ENCODE measurements at places on chromosomes 7 and 10.

DNA sequence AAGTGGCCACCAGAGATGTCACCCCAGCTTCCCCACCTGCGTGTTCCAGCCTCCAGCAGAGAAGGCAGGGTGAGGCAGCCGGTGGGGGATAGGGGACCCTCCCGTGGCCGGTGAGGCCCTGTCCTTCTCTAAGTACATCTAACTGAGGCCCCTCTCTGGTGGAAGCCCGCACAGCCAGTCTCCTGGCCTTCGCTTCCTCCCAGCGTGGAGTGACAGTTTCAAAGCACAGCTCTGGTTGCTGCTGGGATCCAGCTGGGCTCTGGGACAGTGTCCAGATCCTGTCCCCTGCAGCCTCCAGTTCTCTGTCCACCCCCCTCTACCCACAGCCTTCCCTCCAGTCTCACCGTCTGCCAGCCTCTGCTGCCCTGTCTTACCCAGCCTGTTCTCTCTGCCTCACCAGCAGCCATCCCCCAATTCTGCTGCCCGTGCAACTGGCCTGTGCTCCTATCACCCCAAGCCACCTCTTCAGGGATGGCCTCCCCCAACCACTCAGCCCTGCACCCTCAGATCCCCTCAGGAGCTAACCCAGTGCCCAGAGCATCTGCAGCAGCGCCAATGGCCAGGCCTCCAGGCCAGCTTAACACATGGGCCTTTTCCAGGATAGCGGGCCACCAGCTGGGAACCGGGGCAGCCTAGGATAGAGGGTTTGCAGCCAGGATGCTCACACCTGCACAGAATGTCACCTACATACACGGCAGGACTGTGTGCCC lies 16.3 kb upstream of the SH2B2 start:
- no peak for DNase-seq

- no peak for DNase-seq
These were observed 4.6 kb downstream of the HSPA12A start for GRCh38 chr10:116737627-116738327.

GRCh38 chr10:99927721-99928280 lies 81.9 kb downstream of the DNMBP start:
- no peak for DNase-seq

- DNase-seq: no peak
These were observed 54.0 kb downstream of the GLRX3 start for GRCh38 chr10:130190055-130190736.

GRCh38 chr10:24483701-24484100 lies 240.0 kb downstream of the ARHGAP21 start:
- no peak for DNase-seq

- DNase-seq: no peak
These were observed 36.6 kb downstream of the TRUB1 start for GRCh38 chr10:114974625-114975024.
